CD8-positive, alpha-beta memory T cell (primary cell): ENCODE measurements at places on chromosomes 7 and 10. TPM values are rescaled to one million over a fixed set of nuclear protein-coding genes. Genes with fewer than 3 reads are reported as not detected.

GBX1 gene
- total RNA-seq: not detected

MSMB gene
- total RNA-seq: not detected

ADAP1 gene
- total RNA-seq: 67.7 TPM

ZSCAN21 gene
- 11.3 TPM for total RNA-seq

ITIH2 gene
- total RNA-seq: not detected

AKAP9 gene
- total RNA-seq: 40.3 TPM

SSC4D gene
- total RNA-seq: 0.55 TPM

PIK3CG gene
- 26.3 TPM for total RNA-seq

MACROH2A2 gene
- total RNA-seq: 2.9 TPM

MCM10 gene
- total RNA-seq: 71.3 TPM

WASHC2A gene
- total RNA-seq: 33.2 TPM
